ENCODE measurements at places on chromosomes 4 and X.

DNA sequence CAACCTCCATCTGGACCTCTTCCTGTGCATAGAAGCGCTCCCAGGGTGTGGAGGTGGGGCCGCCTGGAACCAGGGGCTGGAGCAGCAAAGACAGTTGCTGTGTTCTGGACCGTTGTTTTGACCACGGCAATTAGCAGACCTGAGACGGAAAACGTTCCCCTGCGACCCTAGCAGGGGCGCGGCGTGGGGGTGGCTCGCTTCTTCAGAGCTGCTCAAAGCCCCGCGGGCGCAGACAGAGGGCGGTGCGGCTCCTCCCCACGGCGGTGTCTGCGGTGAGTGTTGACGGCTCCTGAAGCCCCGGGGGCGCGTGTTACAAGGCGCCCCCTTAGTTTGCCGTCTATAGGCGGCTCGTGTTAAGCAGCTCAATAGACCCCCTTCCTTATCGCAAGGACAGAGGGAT is 79.2 kb downstream of the TRIML1 start:
- no peak for ATAC-seq

DNA sequence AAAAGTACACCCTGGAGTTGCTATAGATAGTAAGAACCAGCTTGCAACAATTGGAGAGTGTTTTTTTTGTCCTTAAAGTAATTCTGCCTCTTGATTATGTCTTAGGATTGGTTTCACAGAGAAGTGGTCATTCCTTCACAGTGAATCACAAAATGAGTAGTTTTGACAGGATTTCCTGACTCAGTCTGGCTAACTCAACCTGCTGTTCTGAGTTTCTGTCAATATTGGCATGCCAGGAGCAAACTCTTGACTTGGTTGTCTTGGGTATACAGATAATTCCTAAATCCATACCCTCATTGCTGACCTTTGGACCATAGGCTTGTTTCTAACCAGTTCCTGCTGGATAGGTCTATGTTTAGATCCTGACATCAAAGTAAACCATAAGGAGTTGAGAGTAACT is 9.4 kb downstream of the FHIP1A start:
- ATAC-seq: no peak

DNA sequence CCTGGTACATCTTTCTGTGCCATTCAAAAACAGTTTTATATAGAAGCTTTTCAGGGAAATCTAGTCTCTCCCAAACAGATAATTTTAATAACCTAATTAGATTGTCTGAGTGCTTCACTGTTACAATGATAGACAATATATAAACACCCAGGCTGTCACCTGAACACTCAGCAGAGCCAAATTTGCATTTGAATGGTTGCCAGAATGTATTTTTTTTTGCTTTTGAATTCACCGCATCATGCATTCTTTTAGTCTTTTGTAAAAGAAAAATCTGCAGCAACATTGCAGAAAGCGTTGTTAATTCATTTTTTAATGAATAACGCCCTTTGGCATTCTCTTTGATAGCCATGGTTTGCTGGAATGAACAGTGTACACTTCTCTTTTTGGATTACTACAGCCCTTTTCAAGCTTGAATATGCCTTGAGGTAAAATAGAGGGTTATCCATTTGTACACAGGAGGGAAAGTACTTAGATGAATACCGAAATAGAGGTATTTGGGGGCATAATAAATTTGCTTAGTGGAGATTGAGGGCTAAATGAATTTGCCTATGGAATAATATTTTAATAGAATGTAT is 175.0 kb upstream of the EPHA5 start:
- no peak for ATAC-seq

GRCh38 chr4:16513876-16514275 is 287.6 kb upstream of the TAPT1 start:
- ATAC-seq: no peak

DNA sequence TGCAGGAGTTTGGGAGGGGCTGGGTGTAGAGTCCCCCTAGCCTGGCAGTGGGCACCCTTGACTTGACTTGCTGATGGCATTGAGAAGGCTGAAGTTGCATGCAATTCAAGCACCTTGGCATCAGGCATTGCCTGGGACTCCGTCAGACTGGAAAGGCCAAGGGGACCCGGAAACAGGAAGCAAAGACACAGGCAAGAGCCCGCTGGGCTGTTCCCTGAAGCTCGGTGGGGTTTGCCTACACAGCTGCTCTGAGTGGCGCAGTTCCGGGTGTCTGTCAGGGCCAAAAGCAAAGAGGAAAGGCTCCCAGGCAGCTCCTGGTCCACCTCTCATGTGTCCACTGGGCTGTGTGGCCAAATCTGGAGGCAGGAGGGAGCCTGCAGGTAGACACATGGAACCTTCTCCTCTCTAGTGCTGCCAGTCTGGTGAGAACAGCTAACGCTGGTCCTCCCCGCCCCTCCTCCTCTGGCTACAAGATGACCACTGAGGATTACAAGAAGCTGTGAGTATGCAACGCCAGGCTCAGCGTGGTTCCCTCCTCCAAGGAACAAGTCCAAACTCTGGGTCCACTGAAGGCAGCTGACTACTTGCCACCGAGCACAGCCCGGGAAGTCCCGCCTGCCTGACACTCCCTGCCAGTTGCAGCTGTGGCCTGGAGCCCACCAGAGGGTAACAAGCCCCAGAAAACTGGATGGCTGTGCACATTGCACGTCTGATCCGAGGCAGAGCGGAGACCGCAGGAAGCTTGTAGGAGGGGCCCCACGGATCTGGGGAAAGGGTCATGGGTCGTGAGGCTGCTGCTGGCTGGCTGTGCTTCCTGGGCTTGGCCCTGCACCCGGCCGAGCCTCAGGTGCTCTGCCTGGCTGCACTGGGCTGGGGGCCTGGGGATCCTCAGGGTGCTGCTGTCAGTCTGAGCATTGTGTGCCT is 20.1 kb downstream of the ZNF185 start:
- ATAC-seq: no peak

GRCh38 chrX:134210465-134210864 is 26.5 kb upstream of the CCDC160 start:
- ATAC-seq: no peak

DNA sequence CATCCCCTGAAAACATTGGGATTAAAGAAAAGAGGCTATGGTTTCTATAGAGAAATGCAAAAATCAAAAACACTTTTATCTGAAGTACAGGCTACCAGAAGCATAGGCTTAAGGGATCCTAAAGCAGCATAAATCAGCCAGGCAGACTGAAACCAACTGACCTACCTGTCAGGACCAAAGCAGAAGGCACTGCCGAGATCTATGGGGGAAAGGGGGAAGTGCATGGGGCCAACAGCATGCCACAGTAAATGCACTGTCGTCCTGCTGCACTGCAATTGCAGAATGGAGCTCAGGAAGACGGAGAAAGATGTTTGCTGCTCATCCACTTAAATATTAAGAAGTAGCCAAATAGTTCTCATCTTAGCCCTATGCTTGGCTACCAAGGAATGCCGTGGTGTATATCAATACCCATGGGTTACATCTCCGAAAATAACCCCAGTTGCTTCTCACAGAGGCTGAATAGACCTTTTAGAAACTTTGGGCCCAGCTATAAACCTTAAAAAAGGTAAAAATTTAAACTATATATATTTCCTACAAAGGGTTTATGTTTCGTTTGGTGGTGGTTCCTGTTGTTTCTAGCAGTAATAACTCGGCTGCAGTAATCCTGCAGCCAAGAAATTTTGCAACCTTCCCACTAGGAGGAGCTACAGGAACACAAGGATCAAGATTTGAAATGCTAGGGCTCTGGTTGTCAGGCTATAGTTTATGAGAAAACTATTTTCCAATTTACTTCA is 312.2 kb upstream of the DIAPH2 start:
- ATAC-seq: no peak

GRCh38 chrX:109327251-109327650 is 154.6 kb downstream of the GUCY2F start:
- no peak for ATAC-seq

- no peak for ATAC-seq
Observed at GRCh38 chr4:138034871-138035270, 207.3 kb downstream of the SLC7A11 start.

- no peak for ATAC-seq
Observed at GRCh38 chr4:99436462-99436861, 1.3 kb upstream of the ADH7 start.

DNA sequence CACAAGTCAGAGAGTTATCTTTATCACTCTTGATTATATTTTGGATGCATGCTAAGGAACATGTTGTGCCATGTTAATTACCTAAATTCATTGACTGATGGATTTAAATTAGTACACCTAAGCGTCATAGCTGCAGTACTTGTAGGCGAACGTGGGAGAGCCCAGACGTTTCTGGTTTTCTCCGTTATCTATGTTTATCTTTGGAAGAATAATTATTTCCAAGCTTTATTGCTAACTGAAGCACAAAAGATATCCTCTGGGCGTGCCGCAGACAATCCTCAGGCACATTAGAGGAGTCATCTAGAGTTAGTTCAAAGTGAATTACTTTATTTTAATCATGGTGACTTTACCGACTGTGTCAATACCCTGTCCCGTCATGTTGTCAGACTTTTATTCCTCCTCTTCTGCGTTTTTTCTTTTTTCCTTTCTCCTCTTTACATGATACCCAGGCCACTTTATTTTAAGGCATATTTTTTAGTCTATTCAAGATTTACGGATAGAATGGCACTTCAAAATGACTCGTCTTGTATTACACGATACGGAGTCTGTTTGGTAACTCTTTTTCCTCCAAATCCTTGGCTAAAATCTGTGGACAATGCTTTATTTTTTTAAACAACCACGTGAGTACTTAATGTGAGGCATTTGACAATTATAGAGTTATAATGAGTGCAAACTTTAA is 632.0 kb upstream of the TENM3 start:
- ATAC-seq: no peak

- ATAC-seq: no peak
Observed at GRCh38 chrX:46630141-46630540, 56.6 kb downstream of the CHST7 start.

GRCh38 chr4:129970801-129971200 is 874.8 kb downstream of the C4orf33 start:
- no peak for ATAC-seq

DNA sequence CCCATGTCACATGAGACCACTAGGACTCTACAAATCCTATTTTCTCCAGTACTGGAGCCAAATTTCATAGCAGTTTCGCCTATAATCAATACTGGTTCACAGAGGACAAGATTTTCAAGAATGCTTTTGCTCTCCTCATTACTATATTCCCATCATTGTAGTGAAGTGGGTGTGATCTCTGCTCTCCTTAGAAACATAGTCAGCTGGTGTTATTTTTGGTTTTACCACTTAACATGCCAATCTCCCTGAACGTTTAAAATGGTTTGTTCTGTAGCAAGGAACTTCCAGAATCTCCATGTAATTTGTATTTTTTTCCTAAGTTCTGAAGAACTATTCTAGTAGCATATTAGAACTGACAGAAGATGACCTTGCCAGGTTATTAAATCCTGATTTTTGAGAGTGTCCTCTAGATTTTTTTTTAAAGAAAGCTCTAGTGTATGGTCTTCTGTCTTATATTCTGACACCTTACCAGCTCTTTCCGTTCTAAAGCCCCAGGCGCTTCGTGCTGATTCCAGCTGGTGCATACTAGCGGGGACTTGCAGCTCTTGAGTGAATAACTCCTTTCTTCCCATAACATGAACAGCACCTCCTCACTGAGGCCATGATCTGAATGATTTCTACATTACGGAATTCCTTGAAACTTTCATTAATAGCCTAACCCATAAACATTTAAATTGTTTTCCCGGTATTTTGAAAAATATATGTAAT is 1372.9 kb downstream of the TECRL start:
- ATAC-seq: no peak

DNA sequence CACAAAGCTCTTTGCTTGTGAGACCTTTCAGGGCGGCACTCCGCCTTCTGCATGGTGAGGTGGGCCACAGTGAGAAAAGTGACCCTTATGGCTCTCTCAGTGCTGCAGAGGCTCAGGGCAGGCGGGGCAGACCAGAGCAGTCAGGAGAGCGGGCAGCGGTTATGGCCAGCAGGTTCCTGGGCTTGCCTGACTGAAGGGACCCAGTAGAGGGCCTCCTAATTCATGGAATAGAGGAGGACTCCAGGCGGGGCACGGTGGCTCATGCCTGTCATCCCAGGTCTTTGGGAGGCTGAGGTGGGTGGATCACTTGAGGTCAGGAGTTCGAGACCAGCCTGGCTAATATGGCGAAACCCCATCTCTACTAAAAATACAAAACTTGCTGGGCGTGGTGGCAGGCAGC is 91.4 kb downstream of the CLNK start:
- ATAC-seq: no peak

DNA sequence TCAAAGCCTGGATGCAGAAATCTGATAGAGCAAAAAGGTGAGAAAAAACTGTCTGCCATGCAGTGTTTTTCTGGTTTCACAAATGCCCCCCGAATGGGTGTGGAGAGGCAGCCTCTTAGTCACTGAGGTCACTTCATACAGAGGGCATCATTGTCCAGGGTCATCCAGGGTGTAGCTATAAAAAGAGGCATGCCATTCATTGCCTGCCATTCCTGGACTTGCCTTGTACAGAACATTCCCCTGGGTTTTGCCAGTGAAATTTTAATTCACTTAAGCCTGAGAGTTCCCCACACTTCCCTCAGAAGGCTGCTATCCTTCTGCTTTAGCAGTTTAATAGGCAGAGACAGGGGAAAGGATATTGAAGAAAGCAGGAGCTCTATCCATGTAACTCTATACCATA is 230.3 kb downstream of the UNC5C start:
- no peak for ATAC-seq

DNA sequence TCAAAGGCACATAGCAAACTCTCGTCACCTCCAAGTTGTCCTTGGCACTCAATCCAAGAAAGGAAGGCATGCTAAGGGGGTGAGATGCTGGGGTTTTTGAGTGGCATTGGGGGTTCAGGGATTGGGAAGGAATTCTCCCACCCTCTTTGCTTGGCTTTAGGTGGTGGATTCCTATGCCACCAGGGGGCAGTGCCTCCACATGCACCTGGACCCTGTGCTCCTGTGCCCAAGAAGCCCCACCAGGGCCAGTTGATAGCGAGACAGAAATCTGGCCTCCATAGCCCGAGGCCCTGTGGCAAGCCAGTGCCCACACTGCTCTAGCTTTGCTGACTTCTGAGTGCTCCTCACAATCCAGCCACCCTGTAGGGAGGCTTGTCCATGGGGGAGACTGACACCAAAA is 2.0 kb upstream of the FATE1 start:
- no peak for ATAC-seq

DNA sequence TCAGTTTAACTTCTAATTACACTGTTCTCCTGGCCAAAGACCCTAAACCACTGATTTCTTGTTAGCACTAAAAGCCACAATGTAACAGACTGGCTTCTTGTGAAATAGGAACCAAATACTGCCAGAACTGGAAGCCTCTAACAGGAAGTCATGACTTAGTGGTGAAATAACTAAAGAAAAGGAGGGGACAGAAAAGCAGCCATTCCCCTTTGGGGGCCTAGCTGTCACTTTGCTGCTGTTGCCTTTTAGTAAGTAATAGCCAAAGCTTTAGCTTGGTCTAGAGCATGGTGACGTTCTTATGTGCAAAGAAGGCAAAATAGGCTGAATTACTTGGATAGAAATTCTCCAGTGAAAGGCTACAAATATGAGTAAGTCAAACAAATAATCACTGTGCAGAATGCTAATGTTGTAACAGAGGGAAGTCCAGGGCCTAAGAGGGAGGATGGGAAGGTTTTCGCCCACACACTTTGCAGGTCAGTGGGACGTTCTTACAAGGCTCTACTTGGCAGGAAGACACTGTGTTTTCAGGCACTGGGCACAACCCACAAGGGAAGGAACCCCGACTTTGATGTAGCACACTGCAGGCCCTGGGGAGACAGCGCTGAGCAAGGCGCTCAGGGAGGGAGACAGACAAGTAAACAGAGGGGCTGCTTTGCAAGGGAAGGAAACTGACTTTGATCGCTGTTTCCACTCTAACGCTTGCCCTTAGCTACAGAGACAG is 16.7 kb downstream of the GAB3 start:
- peak; percentile 22 for ATAC-seq

- ATAC-seq: no peak
Observed at GRCh38 chr4:33160126-33160525, 2440.0 kb downstream of the PCDH7 start.

All from activated CD4-positive, CD25-positive, alpha-beta regulatory T cell treated with anti-CD3 and anti-CD28 coated beads, Interleukin-2, amount 50 U/mL, for 24 hours (primary cell).